Trophoblast cell (in vitro differentiated cells and primary cell): ENCODE measurements at places on chromosomes 7 and 10.

DNA sequence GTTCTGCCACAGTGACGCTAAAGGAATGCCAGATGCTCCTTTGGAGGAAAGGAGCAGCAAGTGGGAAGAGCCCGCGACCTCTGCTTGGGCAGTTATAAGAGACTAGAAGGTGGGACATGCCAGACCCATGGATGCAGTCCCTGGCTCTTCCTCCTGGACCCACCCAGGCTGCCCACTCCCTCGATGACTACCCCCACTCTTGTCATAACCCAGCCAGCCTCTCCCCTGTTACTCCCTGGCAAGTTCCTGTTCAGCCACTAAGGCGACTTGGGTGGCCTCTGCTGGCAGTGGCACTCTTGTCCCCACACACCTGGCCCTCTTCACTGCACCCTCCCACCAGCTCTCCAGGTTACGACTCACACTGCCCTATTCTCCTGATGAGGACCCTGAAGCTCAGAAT is 33.5 kb downstream of the COL13A1 start:
- no peaks in the 10 kb centered on the region for H3K36me3 ChIP-seq
- no peak overlapping the region for H3K4me3 ChIP-seq
- peaks cover 18% of the 10 kb centered on the region for H3K4me1 ChIP-seq

DNA sequence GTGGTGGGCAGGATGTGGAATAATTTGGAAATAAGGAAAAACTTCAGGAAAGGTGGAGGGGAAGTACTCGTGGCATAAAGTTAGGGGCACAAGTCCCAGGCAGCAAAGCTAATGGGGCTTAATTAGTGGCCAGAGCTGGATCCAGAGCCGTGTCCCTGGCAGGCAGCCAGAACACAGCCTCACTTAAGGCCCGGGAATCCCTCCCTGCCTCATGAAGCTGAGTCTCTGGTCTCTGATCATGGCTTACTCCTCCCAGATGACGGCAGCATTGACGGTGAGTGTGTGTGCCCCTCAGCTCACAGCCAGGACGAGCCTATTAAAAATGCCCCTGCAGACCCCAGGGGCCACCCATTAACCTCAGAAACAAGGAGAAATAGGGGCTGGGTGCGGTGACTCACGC is 48.2 kb upstream of the NPTX2 start:
- no peaks in the 10 kb centered on the region for H3K27me3 ChIP-seq
- no peak overlapping the region for H3K4me3 ChIP-seq
- H3K27ac ChIP-seq: no peak overlapping the region
- no peak for DNase-seq
- no peaks in the 10 kb centered on the region for H3K36me3 ChIP-seq

- H3K36me3 ChIP-seq: no peaks in the 10 kb centered on the region
- no peak for DNase-seq
- H3K4me1 ChIP-seq: peaks cover 4% of the 10 kb centered on the region
- no peaks in the 10 kb centered on the region for H3K27me3 ChIP-seq
- H3K4me3 ChIP-seq: no peak overlapping the region
Measured at GRCh38 chr7:129864042-129864441, 88.7 kb downstream of the UBE2H start.

DNA sequence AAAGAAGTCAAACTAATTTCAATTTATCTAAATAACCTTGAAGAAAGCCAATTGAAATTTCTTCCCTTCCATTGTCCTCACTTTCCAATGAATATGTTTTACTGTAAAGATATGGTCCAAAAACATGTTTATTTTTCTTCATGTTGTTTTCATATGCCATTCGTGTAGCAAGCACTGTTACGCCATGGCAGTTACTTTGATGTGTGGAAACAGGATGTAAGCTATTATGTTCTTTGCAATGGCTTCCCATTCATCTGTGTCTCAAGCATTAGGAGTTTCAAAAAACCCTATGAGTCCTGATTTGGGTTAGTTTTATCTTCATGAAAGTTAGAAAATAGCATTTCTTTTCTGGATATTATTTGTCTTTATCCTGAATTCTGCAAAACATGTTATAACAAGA is 31.0 kb downstream of the GPR141 start:
- H3K27ac ChIP-seq: no peak overlapping the region
- no peaks in the 10 kb centered on the region for H3K36me3 ChIP-seq
- H3K4me1 ChIP-seq: no peaks in the 10 kb centered on the region

- H3K4me3 ChIP-seq: no peak overlapping the region
- H3K4me1 ChIP-seq: peaks cover under 1% of the 10 kb centered on the region
- DNase-seq: no peak
- H3K36me3 ChIP-seq: no peaks in the 10 kb centered on the region
- no peaks in the 10 kb centered on the region for H3K27me3 ChIP-seq
Measured at GRCh38 chr10:11678074-11678793, 63.9 kb upstream of the ECHDC3 start.
